Activated naive CD4-positive, alpha-beta T cell treated with anti-CD3 and anti-CD28 coated beads, Interleukin-2, amount 10 ng/mL, durations not matched to agents 7 days and 5 days (primary cell): ENCODE measurements at places on chromosomes 7 and 10.

- no peak for DNase-seq
These were observed 34.2 kb downstream of the C10orf67 start for GRCh38 chr10:23310404-23310803.

DNA sequence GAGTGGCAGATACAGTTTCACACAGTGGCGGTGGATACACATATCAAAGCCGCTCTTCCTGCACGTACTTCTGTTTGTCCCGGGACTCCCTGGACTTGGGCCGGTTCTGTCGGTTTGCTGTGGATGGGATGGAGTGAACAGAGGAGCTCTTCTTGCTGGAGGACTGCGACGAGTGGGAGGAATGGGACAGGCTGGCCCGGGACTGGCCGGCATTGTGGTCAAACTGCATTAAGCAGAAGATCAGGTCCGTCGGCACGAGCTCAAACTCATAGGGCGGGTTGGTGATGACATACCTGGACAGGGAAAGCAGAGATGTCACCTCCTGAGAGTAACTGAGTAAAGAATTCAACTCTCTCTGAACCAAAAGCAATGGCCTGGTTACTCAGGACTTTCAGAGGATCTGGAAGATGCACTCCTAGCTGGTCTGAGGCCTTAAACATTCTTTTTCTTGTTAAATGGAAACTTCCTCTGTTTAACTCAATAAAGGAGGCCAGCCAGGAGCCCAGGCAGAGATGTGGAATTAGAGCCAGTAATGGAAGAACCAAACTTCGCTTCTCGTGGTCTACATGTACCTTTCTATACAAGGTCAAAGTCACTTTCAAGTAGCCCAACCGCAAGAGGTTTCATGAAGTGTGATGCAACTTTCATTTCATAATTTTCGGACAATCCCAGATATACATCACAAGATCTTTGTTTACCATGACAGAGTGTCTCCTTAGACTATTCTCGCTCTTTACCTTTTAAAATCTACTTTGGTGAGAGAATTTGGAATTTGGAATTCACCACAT lies 750.2 kb downstream of the KCNMA1 start:
- DNase-seq = no peak

DNA sequence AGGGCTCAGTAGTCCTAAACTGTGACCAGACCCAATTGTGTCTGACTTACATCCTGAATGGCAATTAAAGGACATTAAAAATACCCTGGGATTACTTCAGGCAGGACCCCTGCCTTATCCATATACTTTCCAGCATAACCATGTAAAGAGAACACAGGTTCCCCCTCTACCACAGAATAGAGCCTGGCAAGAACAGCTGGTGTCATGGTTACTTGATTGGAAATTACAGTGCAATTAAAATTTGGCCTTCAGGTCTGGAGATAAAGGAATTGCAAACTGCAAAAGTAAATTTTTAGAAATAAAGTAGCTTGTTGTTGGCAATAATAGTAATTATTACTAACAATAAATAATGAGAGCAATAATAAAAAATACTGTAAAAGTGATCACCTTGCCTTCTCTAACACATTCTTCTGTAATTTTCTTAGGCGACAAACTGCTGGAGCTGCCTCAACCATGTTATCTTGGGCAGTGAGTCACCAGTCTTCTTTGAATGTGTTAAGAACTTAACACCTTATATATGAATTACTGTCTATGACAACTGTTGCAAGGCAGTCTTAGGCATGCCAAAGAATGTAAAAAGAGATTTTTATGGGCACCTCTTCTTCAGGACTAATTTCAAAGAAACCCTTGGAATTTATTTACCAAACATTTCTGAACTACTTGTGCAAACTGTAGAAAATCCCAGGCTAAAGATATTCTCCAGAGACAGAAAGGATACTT lies 53.7 kb downstream of the HIBADH start:
- DNase-seq = no peak

- no peak for DNase-seq
These were observed 9.9 kb downstream of the PRKAG2 start for GRCh38 chr7:151866761-151867655.

DNA sequence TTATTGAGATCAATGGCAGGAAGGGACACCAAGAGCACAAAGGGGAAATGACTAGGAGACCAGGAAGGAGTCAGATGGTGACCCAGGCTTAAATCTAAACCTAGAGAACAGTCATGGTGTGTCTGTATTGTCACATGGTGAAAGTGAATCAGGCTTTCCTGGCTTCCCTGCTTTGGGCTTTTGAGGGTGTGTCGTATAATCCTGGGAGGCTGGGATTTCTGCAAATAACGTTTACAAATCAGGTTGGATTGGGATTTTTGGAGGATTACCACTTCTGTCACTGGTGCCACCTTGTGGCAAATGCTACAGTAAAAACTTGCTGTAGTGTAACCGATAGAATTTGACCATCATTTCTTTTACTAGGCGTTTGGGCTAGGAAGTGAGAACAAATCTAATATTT lies 502.6 kb downstream of the NRG3 start:
- DNase-seq = no peak
